Hematopoietic multipotent progenitor cell (in vitro differentiated cells): ENCODE measurements at places on chromosomes 5 and 9.

GRCh38 chr5:142847898-142848790, 78.0 kb downstream of the ARHGAP26 start:
- DNase-seq: no peak

DNA sequence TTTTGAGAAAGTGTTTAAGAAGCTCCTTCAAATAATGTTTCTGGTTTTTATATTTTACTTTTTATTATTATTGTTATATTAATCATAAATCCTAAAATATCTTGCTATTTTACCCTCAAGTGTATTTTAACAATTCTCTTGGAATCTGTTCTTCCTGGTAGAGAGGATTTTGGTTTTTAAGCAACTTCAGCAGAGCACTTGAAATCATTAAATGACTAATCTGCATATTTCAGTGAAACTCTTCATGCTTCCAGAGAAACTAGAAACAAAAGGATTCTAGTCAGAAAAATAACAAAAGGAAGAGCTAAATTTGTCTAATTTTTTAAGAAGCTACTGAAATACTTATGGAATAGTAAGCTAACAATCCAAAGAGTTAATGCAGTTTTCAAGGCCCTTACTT, 1057.3 kb downstream of the TLE1 start:
- DNase-seq: no peak

- DNase-seq: peak; percentile 49
Observed at GRCh38 chr5:173855162-173855994, 32.8 kb upstream of the CPEB4 start.

- no peak for DNase-seq
Observed at GRCh38 chr5:172172912-172173563, 15.0 kb downstream of the STK10 start.

DNA sequence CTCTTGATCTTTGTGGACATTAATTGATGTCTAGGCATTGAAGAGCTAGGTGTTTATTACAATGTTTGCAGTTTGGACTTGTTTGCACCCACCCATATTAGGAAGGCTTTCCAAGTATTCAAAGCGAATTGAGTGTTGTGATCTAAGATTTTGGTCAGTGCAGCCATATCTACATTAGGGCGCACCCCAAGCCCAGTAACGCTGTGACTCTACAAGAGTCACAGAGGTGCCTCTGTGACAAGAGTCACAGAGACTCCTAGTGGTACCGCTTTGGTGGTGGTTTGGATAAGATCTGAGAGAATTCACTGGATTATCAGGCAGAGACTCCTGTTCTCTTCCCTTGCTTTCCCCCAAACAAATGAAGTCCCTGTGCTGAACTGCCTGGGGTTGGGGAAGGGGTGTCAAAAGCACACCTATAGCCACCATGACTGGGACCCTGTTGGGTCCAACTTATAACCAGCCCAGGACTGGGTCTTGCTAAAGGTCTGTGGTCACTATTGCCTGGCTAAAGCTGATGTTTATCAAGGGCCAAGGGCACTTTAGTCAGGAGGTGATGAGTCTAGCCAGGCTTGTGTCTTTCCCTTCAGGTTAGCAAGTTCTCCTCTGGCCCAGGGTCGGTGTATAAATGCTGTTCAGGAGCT, 114.1 kb upstream of the RIOK2 start:
- DNase-seq: peak; percentile 45

DNA sequence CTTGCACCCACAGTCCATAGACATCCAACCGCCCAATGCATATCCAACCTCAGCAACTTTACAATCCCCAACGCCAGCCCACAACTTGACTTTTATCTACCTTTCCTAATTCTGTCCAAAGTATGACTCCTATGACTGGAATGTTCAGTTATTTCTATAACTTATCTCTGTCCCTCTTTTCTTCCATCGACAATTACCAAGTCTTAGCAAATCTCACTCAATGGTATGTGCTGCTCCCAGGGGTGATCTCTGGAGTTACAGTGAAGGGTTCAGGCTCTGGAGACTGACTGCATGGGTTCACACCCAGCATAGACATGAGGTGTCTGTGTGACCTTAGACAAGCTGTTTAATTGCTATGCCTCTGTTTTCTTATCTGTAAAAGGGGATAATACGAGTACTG, 106.9 kb downstream of the SPOCK1 start:
- DNase-seq: no peak

DNA sequence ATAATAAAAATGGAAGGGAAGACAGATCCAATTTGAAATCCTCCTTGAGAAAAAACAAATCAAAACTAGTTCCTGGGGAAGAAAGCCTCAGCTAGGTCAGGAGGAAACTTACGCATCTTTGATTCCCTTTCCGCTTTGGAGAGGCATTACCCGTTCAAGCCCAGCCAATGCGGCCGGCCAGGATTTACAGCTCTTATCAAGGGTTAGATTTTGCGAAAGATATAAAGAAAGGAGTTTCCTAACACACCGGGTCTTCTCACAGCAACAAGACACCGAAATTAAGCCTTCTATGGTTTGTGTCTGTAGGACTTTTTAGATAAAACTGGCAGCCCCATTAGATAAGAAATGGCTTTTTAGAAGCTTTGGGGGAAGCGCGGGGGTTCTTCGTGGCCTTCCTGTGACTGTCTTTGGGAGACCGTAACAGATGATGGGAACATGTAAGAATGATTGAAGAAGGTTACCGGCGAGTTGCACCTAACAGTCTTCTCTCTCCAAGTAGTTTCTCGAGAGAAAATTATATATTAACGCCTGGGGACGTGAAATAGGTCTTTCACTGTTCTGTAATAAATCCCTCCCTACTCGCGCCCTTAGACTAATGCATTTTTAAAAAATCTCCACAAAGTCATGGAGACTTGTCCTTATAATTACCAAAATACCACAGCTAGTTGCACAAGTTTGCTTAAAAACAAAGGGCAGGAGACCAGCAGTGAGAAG, 1.3 kb upstream of the ISL1 start:
- DNase-seq: no peak
